ENCODE measurements at places on chromosomes 4 and X.

- no peak for DNase-seq
Measured at GRCh38 chrX:26889574-26889973, 573.6 kb downstream of the PPP4R3C start.

DNA sequence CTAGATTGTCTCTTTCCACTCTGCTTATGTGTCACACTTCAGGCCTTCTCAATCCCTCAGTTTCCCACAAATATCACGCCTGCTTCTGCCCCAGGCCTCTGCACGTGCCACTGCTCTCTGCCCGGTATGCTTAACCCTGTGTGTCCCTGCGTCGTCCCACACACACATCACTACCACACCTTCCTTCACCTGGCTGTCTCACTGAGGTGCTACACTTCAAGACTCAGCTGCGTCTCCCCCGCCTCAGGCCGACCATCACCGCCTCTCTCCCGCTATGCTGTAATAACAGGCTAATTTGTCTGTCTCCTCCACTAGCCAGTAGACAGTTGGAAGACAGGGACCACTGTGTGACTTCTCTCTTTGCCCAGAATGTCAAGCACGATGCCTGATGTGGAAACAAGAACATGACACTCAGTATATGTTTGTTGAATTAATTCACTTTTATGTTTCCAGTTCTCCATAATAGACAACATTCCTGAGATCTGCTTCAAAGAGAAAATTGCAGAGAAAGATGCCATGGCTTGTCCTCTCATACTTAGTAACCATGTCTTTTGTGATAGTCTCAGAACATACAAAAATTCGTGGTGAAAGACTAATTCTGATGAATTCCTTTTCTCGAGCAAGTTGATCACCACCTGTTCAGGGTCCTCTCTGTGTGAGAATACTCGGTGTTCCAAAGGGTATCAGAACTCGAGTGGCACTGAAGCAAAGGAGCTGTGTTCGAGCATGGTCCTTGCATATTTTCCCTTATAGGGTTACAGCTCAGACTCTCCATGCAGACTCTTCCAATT, 54.2 kb downstream of the AFAP1 start:
- DNase-seq, result no peak

GRCh38 chrX:41275661-41276609, 58.0 kb upstream of the DDX3X start:
- DNase-seq, result peak; percentile 25

- DNase-seq, result no peak
Measured at GRCh38 chr4:123924536-123924935, 527.9 kb downstream of the SPRY1 start.

DNA sequence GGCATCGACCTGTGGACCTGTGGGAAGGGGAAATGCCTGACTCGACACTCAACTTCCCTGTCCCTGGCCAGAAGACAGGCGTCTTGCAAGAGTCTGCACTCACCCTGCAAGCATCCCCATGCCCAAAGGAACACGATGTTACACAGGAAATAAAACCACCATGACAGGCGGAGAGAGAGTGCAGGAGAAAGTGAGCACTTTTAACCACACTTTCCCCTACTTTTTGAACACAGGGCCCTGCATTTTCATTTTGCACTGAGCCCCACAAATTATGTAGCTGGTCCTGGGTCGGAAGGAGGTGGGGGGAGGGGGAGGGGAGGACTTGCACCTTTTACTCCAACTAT, 13.8 kb upstream of the MAN2B2 start:
- no peak for DNase-seq

- no peak for DNase-seq
Measured at GRCh38 chrX:134172588-134173259, 64.3 kb upstream of the CCDC160 start.

GRCh38 chrX:139691493-139691842, 16.5 kb downstream of the MCF2 start:
- DNase-seq, result no peak

Measured in stimulated activated CD8-positive, alpha-beta memory T cell treated with anti-CD3 and anti-CD28 coated beads, Interleukin-4, amount 100 ng/mL, for 24 hours (primary cell).